ENCODE measurements at places on chromosomes 13 and 19. TPM values are rescaled to one million over a fixed set of nuclear protein-coding genes. Genes with fewer than 3 reads are reported as not detected.

The SHC2 gene
- 15.5 TPM for total RNA-seq

The MPV17L2 gene
- total RNA-seq: 10.4 TPM

The DIRAS1 gene
- total RNA-seq: 16.8 TPM

The ZNF799 gene
- total RNA-seq: 9.7 TPM

The FCHO1 gene
- 13.3 TPM for total RNA-seq
